ENCODE measurements at places on chromosomes 1 and 21.

- DNase-seq = peak; percentile 71
Observed at GRCh38 chr1:204080163-204080903, 7.4 kb downstream of the SOX13 start.

DNA sequence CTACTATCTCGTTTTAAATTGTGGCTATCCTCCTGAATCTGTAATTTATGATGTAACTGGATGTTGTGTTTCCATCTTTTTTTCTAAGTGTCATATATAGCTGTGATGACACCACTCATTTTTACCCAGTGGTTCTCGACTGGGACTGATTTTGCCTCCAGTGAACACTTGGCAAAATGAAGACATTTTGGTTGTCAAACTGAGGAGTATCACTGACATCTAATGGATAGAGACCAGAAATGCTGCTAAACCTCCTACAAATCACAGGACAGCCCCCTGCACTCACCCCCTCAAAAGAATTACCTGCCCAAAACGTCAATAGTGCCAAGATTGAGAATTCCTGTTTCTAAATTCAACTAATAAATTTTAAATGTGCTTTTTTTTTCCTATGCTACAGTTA is 1.9 kb downstream of the TRMT13 start:
- no peak for DNase-seq

DNA sequence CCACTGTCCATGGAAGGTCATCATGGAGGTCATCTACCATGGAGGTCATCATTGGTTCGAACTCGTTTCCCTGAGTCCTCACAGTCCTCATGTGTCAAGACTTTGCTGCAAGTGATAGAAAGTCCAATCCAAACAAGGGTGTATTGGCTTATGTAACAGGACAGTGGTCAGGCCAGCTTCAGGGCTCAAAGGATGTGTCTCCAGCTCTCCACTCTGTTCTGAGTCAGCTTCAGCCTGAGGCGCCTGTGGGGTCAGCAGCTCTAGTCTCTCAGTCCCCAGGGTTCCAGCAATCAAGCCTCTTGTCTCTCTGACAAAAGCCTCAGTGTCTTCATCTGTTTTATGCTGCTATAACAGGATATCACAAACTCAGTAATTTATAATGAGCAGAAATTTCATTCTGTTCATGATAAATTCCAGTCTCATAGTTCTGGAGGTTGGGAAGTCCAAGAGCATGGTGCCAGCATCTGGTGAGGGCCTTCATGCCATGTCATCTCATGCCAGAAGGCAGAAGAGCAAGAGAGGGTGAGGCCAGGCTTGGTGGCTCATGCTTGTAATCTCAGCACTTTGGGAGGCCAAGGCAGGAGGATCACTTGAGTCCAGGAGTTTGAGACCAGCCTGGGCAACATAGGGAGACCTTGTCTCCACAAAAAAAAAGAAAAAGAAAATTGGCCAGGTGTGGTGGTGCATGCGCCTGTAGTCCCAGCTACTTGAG is 19.5 kb downstream of the A3GALT2 start:
- no peak for DNase-seq

- DNase-seq = no peak
Observed at GRCh38 chr1:201645956-201646355, 107.0 kb downstream of the NAV1 start.

- no peak for DNase-seq
Observed at GRCh38 chr1:37949524-37950152, 2.8 kb upstream of the INPP5B start.

DNA sequence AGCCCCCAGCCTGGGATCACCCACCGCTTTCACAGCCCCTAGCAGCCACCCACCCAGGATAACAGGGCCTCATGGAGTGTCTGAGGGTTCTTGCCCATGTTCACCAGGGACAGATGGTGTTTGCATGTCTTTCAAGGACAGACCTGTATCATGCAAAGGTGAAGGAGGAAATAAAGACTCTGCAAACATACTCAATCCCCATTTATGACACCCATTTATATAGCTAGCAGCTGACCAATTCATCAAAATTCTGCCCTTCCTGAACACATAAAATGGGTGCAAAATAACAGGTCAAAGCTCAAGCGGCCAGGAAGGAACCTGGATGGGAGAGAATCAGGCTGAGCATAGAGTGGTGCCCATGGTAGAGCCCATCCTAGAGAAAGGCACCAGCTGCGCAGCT is 32.8 kb upstream of the LYPD8 start:
- DNase-seq = no peak

- DNase-seq = no peak
Observed at GRCh38 chr1:110172001-110172400, 21.7 kb downstream of the SLC6A17 start.

DNA sequence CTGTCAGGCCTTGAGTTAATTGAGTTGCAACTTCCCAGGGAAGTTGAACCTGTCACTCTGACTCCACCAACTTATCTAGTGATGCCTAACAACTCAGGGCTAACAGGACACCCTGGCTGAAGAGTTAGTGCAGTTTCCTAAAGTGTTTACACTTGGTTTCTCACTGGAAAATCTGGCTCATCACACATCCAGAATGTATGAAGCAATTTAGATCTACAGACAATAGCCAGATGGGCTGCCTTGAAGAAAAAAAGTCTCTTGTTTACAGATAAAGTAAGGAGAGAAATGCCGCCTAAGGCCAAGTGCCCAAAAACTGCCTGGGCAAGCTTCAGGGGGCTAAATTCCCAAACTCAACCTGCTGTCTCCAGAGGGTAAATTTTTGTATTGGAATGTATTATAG is 446.3 kb upstream of the NCAM2 start:
- DNase-seq = no peak

DNA sequence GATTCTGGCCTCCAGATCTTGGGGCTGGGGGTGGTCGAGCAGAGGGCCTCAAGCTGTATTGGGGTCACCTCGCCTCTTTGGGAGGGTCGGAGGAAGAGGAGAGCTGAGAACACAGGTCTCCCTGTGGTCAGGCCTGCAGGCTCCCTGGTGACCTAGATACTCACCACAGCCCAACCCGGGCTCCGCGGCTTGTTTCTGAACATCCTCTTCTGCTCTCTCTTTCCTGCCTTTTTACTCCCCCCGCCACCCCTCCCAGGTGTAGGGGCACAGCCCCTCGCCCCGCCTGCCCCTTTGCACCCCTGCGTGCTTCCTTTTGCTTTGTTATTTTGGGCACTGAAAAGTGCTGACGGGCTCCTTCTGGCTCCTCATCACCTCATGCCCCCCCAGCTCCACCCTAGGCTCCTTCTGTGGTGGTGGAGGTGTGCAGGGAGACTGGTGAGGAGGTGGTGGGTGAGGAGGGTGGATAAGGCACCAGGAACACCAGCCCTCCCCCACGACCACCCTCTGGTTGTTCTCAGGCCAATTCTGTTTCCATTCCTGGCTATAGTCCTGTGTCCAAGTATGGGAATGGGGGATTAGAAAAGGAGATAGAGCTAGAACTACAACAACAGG is 10.6 kb upstream of the LINGO4 start:
- no peak for DNase-seq

DNA sequence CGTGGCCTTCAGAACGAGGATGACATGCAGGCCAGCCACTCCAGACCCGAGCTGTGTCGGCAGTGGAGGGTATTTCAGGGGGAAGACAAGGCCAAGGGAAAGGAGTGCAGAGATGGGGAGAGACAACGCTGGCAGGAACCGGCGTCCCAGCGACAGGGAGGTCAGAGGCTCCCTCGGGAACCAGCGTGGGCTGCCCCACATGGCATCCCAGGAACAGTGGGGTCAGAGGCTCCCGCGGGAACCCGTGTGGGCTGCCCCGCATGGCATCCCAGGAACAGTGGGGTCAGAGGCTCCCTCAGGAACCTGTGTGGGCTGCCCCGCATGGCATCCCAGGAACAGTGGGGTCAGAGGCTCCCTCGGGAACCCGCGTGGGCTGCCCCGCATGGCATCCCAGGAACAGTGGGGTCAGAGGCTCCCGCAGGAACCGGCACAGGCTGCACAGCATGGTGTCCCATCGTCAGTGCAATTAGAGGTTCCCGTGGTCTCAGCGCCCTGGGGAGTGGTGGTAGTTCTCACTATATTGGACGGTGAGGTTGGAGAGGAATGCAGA is 43.0 kb downstream of the SLC19A1 start:
- no peak for DNase-seq

DNA sequence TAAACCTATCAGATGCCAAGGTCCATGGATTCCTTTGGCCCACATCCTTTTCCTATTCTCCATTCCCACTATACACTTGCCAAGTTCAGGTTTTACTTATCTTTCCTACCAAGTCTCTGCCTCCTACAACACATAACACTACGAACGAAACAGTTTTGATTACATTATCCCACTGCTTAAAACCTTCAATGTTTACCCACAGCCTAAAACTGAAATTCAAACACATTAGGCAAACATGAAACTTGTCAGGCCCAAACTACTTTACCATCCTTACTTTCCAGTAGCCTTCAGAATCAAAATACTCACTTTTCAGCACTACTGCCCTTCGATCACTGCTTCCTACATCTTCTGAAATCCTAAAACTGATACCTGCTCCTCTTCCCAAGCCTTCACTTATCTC is 3.0 kb downstream of the SCAF4 start:
- no peak for DNase-seq

- DNase-seq = peak; percentile 4
Observed at GRCh38 chr1:163528710-163529348, 207.1 kb downstream of the NUF2 start.

GRCh38 chr1:93625582-93626327 is 55.9 kb downstream of the BCAR3 start:
- DNase-seq = no peak

GRCh38 chr1:172277275-172277674 is 143.2 kb upstream of the C1orf105 start:
- DNase-seq = no peak

- no peak for DNase-seq
Observed at GRCh38 chr1:211378844-211379243, 52.2 kb downstream of the TRAF5 start.

GRCh38 chr1:219587801-219588561 is 24.9 kb downstream of the ZC3H11B start:
- no peak for DNase-seq

DNA sequence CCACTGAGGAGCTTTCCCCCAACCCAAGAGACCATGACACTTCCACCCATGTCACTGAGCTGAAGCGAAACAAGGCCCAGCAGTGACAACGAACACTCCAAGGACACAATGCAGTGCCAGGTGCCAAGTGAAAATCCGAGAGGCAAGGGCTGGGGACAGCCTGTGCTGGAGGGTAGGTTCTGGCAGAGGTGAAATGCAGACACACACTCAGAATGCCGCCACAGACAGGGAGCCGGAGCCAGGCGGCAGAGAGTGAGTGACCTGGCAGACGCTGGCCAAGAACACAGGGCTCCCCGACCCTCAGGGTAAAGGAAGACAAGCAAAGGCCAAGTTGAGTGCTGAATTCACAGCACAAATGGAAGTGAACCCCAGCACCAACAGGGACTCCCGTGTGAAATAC is 78.9 kb downstream of the CD46 start:
- no peak for DNase-seq

DNA sequence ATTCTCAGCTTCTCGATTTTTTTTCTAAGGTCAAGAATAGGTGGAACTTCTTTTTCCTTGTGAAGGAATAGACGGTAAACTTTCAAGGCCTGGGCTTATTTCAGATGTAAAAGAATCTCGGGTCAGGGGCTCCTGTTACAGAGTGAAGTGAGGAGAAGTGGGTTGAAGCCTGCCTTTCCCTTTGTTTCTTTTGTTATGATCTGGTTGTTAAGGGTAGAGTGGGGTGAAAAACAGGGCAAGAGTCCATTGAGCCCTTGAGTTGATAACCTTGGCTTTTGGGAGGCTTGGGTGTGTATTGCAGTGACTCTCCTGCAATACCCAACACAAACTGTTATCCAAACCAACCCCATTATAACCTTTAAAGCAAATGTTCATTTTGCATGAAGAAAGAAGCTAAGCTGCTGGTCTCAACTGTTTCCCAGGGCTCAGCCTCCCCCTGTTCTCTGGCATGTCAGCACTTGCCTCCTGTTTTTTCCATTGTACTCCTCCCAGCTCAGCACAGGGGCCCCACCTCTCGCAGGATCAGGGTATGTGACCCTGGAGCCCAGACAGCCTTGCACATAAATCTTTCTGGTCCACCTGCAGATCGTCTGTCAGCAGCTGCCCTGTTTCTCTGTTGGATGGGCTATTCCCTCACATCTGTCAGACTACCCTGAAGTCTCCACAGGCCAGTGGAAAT is 102.4 kb downstream of the CACHD1 start:
- DNase-seq = no peak

GRCh38 chr21:33169359-33169758 is 60.4 kb upstream of the IFNAR2 start:
- no peak for DNase-seq

GRCh38 chr1:209624558-209625549 is 27.4 kb downstream of the LAMB3 start:
- DNase-seq = no peak

DNA sequence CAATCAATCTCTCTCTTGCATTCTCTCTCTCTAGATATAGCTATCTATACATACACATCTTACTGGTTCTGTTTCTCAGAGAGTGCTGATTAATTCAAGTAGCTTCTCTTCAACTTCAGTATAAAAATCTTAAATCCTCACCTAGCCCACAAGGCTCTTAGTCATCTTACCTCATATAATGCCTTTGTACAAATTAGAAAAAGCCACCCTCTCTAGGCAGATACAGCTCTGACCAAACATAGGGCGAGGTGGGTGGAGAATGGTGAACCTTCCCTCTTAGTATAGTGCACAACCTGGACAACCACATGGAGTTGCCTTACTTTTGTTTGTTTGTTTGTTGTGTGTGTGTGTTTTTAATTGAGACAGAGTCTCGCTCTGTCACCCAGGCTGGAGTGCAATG is 5.1 kb upstream of the INAVA start:
- no peak for DNase-seq

GRCh38 chr1:245678860-245679411 is 524.2 kb downstream of the KIF26B start:
- DNase-seq = no peak

DNA sequence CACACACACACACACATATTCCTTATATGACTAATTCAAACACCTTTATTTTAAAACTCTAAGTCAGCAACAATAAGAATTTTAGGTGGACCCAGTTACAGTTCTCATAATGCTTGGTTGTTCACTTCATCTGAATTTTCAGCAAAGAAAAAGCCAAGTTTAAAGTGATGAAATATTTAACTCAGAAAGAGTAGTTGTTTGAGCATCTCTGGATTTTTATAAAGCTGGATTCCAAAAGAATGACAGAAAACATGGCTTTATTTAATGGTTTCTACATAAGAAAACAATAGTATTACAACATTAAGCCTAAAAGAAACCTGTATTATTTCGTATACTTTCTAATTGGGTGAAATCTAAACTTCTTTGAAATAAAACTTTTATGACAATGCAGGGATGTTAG is 54.2 kb upstream of the ADAMTS5 start:
- no peak for DNase-seq

Data from COR-L47 (cell line).